ENCODE measurements at places on chromosomes 7 and 10.
A peak's percentile ranks its signal among the peaks of the same experiment; 100 is the strongest.

- DNase-seq = peak; percentile 59
Observed at GRCh38 chr7:16398146-16399017, 23.0 kb downstream of the CRPPA start.

DNA sequence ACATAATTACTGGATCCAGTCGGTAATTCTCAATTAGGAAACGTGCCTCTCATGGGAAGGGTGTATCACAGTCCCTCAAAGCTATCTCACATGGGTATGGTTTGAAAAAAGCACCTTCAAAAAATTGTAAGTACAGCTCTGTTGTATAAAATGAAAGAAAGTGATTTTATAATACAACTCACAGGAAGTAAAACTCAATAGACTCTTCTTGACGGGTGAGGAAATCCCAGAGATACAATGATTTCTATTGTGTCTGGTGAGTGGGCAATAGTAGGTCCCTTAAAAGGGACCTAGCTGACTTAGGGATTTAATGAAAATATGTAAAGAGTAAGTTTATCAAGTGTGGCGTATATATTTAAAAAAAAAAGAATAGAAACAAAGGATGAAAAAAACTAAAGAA, 27.0 kb downstream of the TASOR2 start:
- DNase-seq = no peak

DNA sequence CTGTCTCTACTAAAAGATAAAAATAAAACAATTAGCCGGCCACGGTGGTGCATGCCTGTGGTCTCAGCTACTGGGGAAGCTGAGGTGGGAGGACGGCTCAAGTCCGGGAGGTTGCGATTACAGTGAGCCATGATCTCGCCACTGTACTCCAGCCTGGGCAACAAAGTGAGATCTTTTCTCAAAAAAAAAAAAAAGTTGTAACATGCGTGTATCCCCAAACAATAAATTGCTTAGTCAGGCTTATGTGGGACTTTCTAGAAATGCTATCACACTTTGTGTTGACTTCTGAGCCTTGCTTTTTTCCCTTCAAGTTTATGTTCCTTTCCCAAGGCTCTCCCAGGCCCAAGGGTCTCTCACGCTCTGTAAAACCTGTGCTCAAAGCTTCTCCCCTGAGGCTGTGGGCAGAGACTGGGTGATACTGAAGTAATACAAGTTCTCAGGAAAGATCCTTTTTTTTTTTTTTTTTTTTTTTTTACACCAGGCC, 88.0 kb upstream of the TNS3 start:
- no peak for DNase-seq

DNA sequence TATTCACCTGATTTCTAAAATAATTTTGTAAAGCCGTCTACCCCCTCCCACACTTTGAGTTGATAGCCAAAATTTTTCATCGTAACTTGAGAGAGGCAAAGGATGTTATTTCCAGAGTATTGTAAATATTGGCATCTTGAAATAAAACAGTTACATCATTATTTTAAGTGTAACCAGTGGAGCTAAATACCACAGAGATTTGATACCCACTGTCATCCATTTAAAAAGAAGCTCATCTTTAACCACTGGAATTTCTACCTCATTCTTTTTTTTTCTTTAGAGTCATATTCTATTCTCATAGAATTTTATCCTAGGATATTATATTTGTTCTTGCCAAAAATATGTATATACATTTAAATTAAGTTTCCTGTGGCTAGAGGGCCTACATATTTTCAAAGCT, 48.6 kb downstream of the CAMK1D start:
- DNase-seq = peak; percentile 40

GRCh38 chr10:52353960-52354394, 39.9 kb downstream of the DKK1 start:
- DNase-seq = no peak

GRCh38 chr7:19295376-19295775, 150.2 kb upstream of the FERD3L start:
- peak; percentile 21 for DNase-seq

DNA sequence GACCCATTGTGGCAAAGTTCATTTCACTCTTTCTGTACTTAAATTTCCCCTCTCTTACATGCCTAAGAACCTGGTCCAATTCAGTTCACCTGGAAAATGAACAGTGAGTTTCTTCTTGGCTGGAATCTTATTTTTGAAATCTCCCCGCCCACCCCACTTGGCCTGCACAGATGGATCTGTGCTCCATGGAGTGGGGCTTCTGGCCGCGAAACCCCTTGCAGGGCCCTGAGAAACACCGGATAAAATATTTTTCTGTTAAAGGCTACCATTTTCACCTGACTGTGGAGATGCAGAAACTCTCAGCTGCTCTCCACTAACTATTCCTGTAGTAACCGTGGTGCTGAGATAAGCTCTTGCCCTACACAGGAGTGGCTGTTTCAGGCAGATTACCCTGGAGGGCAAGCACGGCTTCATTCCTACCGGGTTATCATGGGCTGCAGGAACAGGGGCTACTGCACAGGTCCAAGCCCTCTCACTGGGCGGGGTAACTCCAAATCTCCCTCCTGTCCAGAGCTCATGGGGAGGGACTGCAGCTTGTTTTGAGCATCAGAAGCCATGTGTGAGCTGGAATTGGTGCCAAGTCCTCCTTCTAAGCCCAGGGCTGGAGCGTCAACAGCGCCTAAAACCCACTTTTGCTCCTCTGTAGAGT, 118.9 kb downstream of the PRPF18 start:
- no peak for DNase-seq

GRCh38 chr10:57785068-57785467, 482.6 kb downstream of the IPMK start:
- DNase-seq = no peak

DNA sequence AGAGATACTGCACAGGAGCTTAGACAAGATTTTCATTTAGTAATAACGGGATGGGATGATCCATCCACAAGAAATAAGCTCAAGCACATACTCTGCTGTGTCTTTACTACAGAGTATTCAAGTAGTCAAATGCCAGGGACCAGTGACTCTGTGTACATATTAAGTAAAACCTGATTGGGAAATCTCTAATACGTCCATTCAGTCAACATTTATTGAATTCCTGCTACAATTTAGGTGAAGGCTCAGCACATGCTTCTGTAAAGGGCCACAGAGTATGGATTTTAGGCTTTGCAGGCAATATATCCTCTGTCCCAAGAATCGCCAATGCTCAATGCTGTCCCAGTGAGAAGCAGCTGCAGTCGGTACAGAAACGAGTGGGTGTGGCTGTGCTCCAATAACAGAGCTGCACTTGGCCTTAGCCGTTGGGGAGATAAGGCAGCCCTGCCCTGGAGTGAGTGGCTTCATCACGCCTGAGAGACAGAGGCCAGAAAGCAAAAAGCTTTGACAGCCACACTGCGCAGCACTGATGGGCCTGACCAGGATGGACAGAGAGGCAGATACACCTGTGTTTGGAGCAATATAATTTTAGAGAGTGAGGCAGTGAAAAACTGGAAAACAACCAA, 186.8 kb downstream of the PARD3 start:
- peak; percentile 54 for DNase-seq

DNA sequence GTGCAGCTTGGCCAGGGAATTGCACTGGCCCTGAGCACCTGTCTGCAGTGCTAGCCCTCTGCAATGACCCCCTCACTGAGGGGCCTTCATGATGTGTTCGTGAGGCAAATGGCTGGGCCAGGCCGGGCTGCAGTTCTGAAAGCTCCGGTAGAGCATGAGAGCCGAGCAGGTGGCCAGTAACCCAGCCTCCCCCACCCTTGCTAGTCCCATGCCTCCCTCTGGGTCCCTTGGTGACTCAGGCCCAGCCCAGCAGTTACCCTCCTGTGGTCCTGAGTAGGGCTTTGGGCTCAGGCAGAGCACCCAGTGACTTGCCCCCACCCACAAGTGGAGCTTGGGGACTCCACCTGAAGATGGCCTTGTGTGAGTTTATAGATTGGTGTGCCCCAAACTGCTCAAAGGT, 16.1 kb upstream of the CSGALNACT2 start:
- no peak for DNase-seq

DNA sequence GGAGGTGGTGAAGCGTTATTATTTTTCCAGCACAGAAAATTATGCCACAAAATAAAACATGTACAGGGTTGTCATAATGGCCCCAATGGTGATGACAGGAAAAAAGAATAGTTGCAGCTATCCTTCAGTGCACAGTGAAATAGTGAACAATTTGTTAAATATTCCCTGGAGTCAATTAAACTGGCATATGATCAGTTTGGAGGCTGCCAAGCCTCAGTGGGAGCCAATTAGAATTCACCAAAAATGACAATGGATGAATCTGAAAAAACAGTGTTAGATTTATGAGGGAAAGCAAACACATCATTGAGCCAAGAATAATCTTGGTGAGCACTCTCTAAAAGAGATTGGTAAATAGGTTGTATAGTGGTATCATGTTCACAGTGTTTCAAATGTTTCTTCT, 146.3 kb downstream of the OTUD1 start:
- DNase-seq = peak; percentile 28

- DNase-seq = no peak
Observed at GRCh38 chr7:131325179-131325840, 2.4 kb upstream of the MKLN1 start.

GRCh38 chr7:69912846-69913245, 314.6 kb downstream of the AUTS2 start:
- DNase-seq = no peak

DNA sequence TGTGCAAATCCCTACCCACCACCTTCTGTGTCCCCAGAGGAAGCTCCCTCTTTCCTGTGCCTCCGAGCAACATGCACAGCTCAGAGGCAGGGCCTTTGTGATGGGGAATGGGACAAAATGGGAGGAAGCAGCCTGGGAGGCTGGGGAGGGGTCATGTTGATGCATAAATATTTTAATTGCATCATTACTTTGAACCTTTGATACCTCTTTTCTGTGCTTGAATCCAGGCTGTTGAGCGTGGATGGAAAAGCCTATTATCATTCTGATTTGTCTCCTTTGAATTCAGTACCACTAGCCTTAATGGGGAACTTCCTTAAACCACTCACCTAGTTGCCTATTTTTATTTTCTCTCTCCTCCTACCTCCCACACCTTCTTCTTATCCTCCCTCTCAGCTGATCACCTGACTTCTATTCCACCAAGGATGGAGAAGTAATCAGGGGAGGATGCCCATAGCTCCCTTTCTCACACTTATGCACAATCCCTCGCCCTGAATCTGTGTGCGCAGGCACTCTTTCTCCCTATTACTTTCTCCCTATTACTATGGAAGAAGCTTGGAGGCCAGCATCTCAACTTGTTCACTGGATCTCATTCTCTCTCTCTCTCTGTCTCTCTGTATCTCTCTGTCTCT, 78.5 kb downstream of the SEC61G start:
- DNase-seq = no peak

DNA sequence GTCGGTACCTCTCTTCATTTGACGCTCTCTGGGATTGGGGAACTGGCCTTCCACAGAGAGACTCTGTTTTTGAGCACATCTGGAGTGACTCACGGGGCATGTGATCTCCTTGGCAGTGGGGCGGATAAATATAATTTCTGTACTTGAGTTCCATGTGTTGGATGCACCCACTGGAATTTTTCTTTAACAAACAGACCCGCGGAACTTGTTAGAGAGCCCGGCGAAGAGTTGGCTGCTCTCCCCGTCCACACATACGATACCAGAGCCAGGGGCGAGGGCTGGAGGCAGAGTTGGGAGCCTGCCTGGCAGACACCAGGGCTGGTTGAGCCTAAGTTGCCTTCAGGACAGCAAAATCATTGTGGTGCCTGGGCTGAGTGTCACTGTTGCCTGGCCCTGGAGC, at the start of gene FAM180A:
Gene FAM180A (minus strand): TSS at position 44 of the 400 bp plus-strand sequence. CDS start 233 bp downstream, outside the sequence.
- peak; percentile 37 for DNase-seq

GRCh38 chr7:107001490-107001889, 43.0 kb upstream of the PRKAR2B start:
- no peak for DNase-seq

DNA sequence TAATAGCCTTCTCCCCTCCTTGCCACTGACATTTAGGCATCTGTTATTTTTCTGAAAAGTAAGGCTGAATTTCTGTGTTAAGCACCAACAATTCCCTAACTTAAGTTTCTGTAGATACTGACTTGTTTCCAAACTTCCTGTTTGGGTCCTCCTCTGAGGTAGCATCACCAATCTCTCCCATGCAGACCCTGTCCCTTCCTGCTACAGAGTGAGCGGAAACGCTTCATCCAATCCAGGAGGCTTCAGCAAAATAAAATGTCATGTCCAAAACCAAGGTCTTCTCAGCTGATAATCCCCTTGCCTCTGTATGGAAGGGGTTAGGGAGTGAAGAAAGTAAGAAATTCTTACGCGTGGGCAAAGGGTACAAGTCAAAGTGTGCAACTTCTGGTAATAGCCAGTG, 29.9 kb downstream of the XPNPEP1 start:
- DNase-seq = no peak

DNA sequence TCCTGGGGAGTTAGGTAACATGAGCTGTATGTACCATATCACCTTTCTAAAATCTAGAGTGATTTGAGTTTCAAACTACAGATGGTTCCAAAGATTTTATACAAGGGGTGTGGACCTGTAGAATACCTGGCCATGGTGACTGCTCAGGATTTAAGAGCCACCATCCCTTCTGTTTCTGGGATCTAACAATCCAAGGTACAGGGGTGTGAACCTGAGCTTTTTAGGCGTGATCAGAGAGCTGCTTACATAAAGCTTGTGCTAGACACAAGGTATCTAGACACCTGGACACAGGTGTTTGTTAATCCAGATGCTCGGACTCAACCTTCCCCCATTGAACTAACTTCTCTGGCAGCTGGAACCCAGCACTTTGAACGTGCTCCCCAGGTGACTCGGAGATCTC, 516.4 kb downstream of the RPS24 start:
- no peak for DNase-seq

GRCh38 chr7:1380231-1380815, 78.9 kb downstream of the MICALL2 start:
- DNase-seq = no peak

DNA sequence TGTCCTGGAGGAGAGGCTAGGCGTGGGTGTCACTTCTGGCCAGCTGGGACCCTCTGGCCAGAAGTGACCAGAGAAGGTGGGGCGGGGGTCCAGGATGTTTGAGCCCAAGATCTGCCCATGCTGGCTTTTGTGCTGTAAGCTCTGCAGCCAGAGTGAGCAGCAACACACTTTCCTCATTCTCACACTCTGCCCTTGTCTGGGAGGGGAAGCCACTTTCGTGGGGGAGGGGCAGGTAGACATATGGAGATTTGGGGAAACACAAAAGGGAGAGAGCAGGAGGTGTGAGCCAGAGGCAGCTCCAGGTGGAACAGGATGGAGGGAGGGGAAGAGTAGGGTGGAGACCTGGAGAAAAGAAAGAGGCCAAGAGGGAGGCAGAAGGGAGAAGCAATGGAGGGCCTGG, 31.5 kb upstream of the ADCYAP1R1 start:
- DNase-seq = no peak

- peak; percentile 31 for DNase-seq
Observed at GRCh38 chr10:125983161-125983560, 86.8 kb downstream of the FANK1 start.

GRCh38 chr10:131310142-131310541, 1.4 kb downstream of the TCERG1L start:
- peak; percentile 31 for DNase-seq
